ENCODE measurements at places on chromosomes 7 and 10. TPM values are rescaled to one million over a fixed set of nuclear protein-coding genes. Genes with fewer than 3 reads are reported as not detected.

DNA sequence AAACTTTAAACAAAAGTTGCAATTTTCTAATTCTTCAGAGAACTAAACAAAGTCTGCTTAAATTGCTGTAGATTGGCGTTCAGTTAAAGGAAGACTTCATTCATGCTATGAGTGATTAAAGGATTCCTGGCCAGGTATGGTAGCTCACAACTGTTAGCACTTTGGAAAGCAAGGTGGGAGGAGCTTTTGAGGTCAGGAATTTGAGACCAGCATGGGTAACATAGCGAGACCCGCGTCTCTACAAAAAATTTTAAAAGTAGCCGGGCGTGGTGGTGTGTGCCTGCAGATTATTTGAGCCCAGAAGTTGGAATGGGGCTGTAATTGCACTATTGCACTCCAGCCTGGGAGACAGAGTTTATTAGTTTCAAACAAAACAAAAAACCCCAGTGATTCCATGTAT is 13.5 kb upstream of the SCRN1 start:
- no peaks in the 10 kb centered on the region for H3K36me3 ChIP-seq
- H3K27ac ChIP-seq, result no peak overlapping the region
- no peak for DNase-seq
- no peaks in the 10 kb centered on the region for H3K27me3 ChIP-seq
- H3K4me1 ChIP-seq, result no peaks in the 10 kb centered on the region
- H3K4me3 ChIP-seq, result no peak overlapping the region

DNA sequence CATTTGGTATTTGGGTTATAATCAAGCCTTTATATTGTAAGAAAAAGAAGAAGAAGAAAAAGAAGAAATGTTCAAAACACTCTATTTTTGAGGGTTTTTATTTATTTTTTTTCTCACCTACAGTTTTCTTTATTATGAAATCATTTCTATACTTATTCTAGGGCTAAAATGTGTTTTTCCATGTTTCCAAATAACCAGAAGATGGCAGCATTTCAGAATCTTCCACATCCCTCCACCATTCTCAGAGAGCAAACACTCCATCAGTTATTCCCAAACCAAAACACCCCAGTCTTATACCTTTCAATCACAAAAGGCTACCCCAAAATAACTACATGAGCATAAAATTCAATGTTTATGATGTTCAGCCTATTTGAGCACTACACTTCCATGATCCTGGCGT is 38.7 kb upstream of the PPP1R17 start:
- H3K36me3 ChIP-seq, result no peaks in the 10 kb centered on the region
- DNase-seq, result no peak
- H3K27me3 ChIP-seq, result no peaks in the 10 kb centered on the region
- no peaks in the 10 kb centered on the region for H3K4me1 ChIP-seq

DNA sequence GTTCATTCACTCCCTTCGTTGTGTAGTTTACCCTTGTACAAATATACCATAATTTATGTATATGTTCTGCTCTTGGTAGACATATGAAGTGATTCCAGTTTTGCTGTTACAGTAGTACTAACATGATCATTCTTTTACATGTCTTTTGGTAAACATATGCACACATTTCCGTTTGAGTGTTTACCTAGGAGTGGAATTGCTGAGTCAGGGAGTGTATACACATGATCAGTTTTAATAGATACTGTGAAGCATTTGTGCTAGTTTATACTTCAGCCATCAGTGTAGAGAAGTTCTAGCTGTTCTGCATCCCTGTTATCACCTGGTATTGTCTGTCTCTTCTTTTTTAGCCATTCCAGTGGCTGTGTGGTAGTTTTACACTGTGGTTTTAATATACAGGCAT is 34.5 kb upstream of the CYP26C1 start:
- peaks cover 20% of the 10 kb centered on the region for H3K4me1 ChIP-seq
- no peak for DNase-seq
- H3K4me3 ChIP-seq, result no peak overlapping the region
- H3K27ac ChIP-seq, result no peak overlapping the region

DNA sequence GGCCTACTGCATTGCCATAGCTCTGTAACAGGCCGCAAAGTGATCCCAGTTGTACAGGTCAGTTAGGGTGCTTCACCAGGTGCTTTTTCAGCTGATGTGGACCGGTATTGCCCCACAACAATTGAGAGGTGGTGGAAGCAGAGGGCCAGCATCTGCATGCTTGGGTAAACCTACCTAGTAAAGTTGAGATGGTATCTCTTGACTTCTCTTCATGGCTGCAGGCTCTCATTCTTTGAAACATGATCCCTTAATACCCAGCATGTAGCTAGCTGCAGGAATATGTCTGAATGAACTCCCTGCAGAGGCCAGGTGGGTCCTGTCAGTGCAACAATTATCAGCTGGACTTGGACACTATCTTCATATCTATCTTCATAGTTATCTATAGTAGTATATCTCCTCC is 60.7 kb upstream of the CCDC6 start:
- no peaks in the 10 kb centered on the region for H3K4me1 ChIP-seq
- no peak overlapping the region for H3K4me3 ChIP-seq
- no peaks in the 10 kb centered on the region for H3K36me3 ChIP-seq
- no peak overlapping the region for H3K27ac ChIP-seq
- DNase-seq, result no peak
- no peaks in the 10 kb centered on the region for H3K27me3 ChIP-seq

DNA sequence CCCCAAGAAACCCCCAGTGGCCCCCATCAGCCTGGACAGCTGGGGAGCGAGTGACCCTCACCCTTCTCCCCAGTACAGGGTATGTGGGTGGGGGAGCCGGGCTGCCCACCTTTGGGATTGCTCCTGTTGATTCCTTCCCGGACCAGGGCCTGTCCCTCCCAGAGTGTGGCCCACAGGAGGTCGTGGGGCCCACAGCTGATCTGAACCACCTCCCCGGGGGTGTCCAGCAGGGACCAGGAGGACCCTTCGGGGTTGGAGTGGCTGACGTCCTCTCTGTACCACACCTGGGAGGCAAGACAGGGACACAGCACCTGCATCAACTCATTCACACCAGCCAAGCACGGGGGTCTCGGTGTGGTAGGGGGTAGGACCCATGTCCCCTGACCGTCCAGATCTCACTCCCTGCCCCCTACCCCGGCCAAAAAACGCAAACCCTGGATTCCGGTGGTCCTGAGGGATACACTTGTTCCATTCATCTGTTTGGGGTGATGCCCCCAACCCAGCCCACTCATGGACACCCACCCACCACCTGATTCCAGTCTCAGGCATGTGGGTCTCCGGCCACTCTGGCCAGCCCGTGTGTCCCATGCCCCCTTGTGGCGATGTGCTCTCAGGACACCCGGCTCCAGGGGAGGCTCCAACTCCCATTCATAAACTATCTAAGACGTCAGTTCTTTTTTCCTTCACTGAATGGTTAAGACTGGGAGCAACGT is 10.9 kb downstream of the TECPR1 start:
- H3K27me3 ChIP-seq, result no peaks in the 10 kb centered on the region
- H3K4me1 ChIP-seq, result no peaks in the 10 kb centered on the region
- peaks cover 16% of the 10 kb centered on the region for H3K36me3 ChIP-seq
- peak; percentile 98 for DNase-seq
- no peak overlapping the region for H3K4me3 ChIP-seq

GRCh38 chr10:4243651-4244050 is 458.6 kb upstream of the KLF6 start:
- no peak for DNase-seq
- peak overlapping the region; percentile 58 for H3K4me3 ChIP-seq
- H3K36me3 ChIP-seq, result no peaks in the 10 kb centered on the region
- peak overlapping the region; percentile 100 for H3K27ac ChIP-seq
- peaks cover 69% of the 10 kb centered on the region for H3K4me1 ChIP-seq

DNA sequence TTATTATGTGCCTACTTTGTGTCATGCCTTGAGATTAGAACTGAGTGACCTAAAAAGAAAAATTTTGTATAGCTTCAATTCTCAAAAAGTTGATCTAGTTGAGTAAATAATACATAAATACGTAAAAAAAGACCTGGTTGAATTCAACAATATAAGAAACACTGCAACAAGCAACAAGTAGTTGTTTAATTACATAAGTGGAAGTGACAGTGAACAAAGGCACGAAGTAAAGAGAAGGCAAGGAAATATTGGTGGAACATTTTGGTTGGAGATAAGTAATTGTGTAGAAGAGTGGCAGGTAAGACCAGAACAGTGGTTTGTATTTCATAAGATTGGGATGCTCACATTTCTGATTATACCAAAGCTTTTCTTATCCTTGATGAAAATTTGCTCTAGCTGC is 8.2 kb upstream of the MYPN start:
- peaks cover 79% of the 10 kb centered on the region for H3K4me1 ChIP-seq
- H3K36me3 ChIP-seq, result no peaks in the 10 kb centered on the region
- H3K27ac ChIP-seq, result peak overlapping the region; percentile 87
- DNase-seq, result no peak
- H3K27me3 ChIP-seq, result no peaks in the 10 kb centered on the region

GRCh38 chr10:68876246-68877138 is 24.6 kb upstream of the DDX50 start:
- H3K4me3 ChIP-seq, result no peak overlapping the region
- peaks cover 10% of the 10 kb centered on the region for H3K27me3 ChIP-seq
- H3K4me1 ChIP-seq, result peaks cover 6% of the 10 kb centered on the region

- H3K4me1 ChIP-seq, result peaks cover 11% of the 10 kb centered on the region
- H3K27me3 ChIP-seq, result no peaks in the 10 kb centered on the region
- peak overlapping the region; percentile 31 for H3K27ac ChIP-seq
- no peak for DNase-seq
- no peaks in the 10 kb centered on the region for H3K36me3 ChIP-seq
These were observed 137.3 kb upstream of the ZMIZ1 start for GRCh38 chr10:78931321-78932053.

- H3K27ac ChIP-seq, result no peak overlapping the region
- peaks cover 14% of the 10 kb centered on the region for H3K27me3 ChIP-seq
- peak; percentile 73 for DNase-seq
- no peaks in the 10 kb centered on the region for H3K36me3 ChIP-seq
- H3K4me1 ChIP-seq, result no peaks in the 10 kb centered on the region
These were observed 135.2 kb upstream of the UNC5B start for GRCh38 chr10:71077143-71077581.

DNA sequence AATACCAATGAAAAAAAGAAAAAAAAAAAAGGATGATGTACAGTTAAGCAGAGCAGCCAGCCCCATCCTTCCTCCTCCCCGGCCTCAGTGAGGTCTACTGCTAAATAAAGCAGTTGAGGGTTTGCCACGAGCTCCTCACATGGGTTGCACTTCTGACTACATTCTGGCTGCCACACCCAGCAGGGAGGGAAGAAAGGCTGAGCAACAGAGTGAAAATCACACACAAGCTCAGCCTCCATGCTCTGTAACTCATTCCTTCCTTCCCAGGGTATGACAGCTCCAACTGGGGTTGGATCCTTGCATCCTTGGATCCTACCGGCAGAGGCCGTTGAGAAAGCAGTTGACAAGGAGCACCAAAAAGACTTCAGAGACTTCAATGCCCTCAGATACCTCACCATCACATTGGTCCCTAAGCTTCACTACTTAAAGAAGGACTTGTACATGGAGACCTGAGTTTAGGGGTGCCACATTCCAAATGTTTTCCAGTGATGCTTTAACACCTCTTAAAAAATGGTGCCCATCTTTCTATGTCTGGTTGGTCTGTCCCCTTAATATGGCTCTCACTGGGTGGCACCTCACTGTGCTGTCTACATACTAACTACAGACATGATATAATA is 52.9 kb upstream of the PIK3CG start:
- no peaks in the 10 kb centered on the region for H3K4me1 ChIP-seq
- DNase-seq, result no peak
- no peak overlapping the region for H3K27ac ChIP-seq
- no peaks in the 10 kb centered on the region for H3K27me3 ChIP-seq
- no peak overlapping the region for H3K4me3 ChIP-seq
- H3K36me3 ChIP-seq, result no peaks in the 10 kb centered on the region

DNA sequence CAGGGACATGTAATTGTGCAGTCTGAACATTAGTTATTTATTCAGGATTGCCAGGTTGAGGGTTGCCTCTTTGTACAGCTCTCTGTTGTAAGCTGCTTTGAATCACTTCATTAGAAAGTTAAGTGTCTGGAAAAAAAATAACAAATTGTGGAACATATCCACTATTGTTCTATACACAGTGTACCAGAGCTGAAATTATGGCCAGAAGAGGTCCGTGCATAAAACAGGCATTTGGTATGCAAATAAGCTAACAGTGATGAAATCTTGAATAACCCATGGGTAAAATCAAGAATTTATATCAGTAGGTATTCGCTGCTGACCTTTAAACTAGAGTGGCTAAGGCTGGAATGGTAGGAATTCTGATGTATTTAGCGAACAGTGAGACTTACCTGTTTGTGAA is 152.1 kb downstream of the LHFPL3 start:
- no peak overlapping the region for H3K4me3 ChIP-seq
- no peak overlapping the region for H3K27ac ChIP-seq
- no peaks in the 10 kb centered on the region for H3K4me1 ChIP-seq
- DNase-seq, result no peak
- no peaks in the 10 kb centered on the region for H3K27me3 ChIP-seq

DNA sequence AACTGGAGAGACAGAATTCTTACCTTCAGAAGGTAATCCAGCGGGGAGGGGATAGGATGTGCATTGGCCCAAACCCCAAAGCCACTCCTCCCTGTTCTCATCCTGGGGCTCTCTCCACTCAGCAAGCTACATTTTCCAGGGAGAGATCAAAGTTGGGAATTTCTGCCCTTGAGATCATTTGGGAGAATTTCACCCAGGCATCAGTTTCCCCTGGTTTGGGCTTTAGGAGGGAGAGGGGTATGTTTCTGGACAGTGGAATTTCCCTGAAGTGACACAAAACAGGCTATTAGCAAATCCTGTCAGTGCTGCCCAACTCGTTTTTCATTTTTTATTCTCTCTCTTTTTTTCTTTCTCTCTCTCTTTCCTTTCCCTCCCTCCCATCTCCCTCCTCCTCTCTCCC is 35.7 kb downstream of the CYP17A1 start:
- DNase-seq, result no peak
- peaks cover 41% of the 10 kb centered on the region for H3K4me1 ChIP-seq
- H3K36me3 ChIP-seq, result peaks cover 45% of the 10 kb centered on the region
- H3K4me3 ChIP-seq, result no peak overlapping the region
- H3K27me3 ChIP-seq, result no peaks in the 10 kb centered on the region

- H3K27ac ChIP-seq, result peak overlapping the region; percentile 71
- peak; percentile 93 for DNase-seq
- H3K36me3 ChIP-seq, result no peaks in the 10 kb centered on the region
- H3K4me3 ChIP-seq, result peak overlapping the region; percentile 24
These were observed 119.6 kb downstream of the PRKAG2 start for GRCh38 chr7:151757274-151757673.

- H3K27me3 ChIP-seq, result peaks cover 6% of the 10 kb centered on the region
- no peak overlapping the region for H3K4me3 ChIP-seq
- DNase-seq, result no peak
- H3K36me3 ChIP-seq, result no peaks in the 10 kb centered on the region
- no peaks in the 10 kb centered on the region for H3K4me1 ChIP-seq
These were observed 15.3 kb downstream of the IGF2BP3 start for GRCh38 chr7:23454881-23455526.

The MYO1G gene
- 0.29 TPM for total RNA-seq

The SAP25 gene
- not detected for total RNA-seq

The NEURL1 gene
- total RNA-seq, result under 0.01 TPM

The CPN1 gene
- not detected for total RNA-seq
